ENCODE measurements at places on chromosomes 2 and 18. TPM values are rescaled to one million over a fixed set of nuclear protein-coding genes. Genes with fewer than 3 reads are reported as not detected.

The FAM237A gene
- not detected for total RNA-seq

- no peak for DNase-seq
These were observed 67.0 kb downstream of the FAM161A start for GRCh38 chr2:61786876-61787275.

- DNase-seq = no peak
These were observed 306.9 kb downstream of the GULP1 start for GRCh38 chr2:188598551-188598950.

GRCh38 chr2:226037526-226037925, 638.0 kb downstream of the NYAP2 start:
- DNase-seq = no peak

- peak; percentile 97 for DNase-seq
These were observed at the start of gene HAUS1 for GRCh38 chr18:46104128-46104911. Gene HAUS1 (plus strand): TSS chr18:46104385. CDS start chr18:46104412, 27 bp downstream.

- DNase-seq = no peak
These were observed 21.7 kb downstream of the ADD2 start for GRCh38 chr2:70746094-70746974.

DNA sequence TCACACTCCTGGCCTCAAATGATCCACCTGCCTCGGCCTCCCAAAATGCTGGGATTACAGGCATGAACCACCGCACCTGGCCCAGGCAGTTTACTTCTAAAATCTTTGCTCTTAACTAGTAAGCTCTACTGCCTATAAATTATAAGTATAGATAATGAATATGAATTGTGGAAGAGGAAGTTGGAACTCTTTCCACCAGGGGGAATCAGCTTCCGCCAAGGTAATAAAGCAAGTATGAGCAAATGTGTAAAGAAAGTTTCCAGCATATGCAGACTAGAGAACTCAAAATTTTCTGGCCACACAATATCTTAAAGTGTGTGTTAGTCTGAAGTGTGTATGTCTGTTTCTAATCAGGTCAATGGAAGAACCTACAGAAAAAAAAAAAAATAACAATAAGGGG, 68.1 kb downstream of the RMDN2 start:
- no peak for DNase-seq

DNA sequence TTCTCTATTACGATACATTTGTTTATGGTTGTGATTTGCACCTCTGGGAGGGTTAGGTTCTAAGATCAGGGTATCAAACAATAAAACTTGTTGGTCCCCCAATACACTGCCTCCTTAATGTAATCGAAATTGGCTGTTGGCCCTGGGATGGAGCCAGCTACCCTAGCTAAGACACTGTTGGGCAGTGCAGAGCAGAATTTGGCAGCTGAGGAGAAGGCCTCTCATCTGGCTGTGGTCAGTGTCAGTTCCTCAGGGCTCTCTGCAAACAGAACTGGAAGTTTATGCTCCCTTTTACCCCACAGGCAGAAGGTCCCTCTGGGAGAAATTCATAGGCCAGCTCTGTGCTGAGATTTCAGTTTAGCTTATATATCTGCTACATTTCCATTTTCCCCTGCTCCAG, 8.6 kb upstream of the HAAO start:
- no peak for DNase-seq
